NCI-H1694 treated with DMSO at 0.1 percent for 48 hours (cell line): ENCODE measurements at places on chromosomes 7 and 10.

GRCh38 chr10:97713826-97714400 is 383 bp downstream of the MARVELD1 start:
- DNase-seq, result no peak

DNA sequence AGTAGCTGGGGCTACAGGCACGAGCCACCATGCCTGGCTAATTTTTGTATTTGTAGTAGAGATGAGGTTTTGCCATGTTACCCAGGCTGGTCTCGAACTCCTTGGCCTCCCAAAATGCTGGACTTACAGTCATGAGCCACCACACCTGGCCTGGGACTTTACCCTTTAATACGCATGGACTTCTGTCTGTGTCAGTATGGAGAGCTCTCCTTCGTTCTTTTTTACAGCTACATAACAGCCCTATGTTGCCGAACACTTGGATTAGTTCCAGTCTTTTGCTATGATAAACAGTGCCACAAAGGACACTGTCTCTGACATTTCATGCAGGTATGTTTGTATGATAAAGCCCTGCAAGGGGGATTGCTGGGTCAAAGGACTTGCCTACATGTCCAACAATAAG is 10.9 kb upstream of the OAT start:
- DNase-seq, result no peak

DNA sequence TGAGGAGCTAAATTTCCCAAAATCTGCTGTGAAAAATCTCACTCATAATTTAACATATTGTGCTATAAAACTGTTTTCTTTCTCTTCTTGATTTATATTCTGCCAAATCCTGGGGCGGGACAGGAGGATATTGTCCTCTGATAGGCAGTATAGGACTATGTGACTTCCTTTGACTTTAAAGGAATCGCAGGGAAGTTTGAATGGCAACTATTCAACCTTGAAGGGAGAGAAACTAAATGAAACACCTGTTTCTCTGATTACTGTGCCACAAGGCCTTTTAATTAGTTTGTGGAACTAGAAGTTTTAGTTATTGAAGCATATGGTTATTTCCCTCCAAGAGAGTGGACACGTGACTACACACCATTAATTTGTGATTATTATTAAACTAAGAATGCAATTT is 607.4 kb downstream of the GATA3 start:
- DNase-seq, result no peak

DNA sequence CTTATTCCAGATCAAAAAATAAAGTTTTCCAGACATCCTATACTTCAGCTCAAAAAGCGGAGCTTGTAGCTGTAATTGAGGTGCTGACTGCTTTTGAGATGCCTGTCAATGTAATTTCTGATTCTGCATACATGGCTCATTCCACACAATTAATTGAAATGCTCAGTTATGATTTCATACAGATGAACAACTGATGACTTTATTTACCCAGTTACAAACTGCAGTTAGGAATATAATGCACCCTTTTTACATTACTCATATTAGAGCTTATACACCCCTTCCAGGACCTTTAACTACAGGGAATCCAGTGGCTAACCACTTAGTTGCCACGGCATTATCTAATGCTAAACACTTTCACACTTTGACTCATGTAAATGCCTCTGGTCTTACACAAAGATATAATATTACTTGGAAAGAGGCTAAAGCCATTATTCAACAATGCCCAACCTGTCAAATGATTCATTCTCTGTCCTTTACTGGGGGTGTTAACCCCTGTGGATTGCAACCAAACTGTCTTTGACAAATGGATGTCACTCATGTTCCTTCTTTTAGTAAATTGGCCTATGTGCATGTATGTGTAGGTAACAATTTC is 147.3 kb downstream of the ZNF33B start:
- DNase-seq, result no peak

GRCh38 chr10:95389176-95389575 is 98.4 kb upstream of the PDLIM1 start:
- no peak for DNase-seq

DNA sequence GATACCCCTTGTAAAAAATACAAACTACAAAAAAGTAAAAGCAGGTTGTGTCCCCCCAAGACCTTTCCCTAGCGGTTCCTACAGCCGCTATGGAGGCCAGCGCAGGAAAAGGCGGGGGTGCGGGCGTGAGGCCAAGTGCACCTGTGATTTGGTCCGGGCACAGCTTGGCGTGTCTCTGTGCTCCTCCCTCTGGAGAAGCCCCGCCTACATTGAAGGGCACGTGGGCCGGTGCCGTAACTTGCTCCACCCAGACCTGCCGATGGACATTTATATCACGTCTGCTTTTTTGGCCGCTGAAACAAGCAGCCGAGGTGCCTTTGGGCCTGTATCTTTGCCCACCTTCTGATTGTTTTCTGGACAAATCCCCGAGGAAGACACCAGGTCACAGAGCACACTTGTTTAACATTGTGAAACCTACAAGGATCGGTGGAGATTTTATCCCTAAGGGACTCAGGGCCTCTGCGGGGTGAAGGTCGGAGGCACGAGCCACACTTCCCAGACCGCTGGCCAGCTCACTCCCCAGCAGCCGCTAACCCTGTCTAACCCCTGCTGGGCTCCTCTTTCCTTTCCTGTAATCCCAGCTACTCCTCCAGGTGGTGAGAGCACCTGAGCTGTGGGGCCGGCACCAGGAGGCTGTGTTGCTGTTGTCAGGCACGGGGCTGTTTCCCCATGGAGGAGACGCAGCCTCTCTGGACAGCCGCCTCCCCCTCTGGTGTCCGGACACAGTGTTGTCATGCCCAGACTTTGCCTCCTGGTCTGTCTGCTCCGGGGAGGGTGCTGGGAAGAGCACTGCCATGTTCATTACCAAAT is 18.8 kb upstream of the INPP5A start:
- no peak for DNase-seq

GRCh38 chr10:109933984-109934565 is 10.8 kb upstream of the XPNPEP1 start:
- no peak for DNase-seq

DNA sequence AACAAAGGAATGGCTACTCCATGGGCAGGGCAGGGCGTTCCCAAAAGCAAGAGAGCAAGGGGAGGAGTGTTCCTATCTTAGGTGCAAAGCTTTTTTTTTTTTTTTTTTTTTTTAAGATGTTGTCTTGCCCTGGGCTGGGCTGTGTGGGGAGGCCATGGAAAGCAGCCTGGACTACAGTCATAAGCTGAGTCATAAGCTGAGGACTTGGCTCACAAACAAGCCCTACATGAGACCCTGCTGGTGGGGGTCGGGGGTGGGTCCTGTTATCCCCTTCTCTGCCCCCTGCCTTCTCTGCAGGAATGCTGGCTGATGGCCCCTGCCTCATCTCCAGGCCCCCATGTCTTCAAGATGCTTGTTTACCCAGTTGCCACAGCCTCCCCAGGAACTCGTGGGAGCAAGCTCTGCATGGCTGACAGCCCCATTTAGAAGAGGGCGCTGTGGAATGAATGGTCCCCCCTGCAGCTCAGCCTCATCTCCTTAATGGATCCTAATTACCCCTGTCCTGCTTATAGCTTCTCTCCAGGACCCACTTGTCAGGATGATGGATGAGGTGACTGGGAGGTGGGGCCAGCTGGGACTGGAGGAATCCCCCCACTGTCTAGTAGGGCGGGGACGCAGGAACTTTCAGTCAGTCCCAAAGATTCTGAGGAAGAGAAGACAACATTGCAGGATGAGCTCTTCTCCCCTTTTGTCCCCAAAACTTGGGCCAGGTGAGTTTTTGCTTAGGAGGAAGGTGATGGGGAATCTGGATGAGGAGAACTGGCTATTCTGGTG is 340.8 kb upstream of the PODXL start:
- no peak for DNase-seq

DNA sequence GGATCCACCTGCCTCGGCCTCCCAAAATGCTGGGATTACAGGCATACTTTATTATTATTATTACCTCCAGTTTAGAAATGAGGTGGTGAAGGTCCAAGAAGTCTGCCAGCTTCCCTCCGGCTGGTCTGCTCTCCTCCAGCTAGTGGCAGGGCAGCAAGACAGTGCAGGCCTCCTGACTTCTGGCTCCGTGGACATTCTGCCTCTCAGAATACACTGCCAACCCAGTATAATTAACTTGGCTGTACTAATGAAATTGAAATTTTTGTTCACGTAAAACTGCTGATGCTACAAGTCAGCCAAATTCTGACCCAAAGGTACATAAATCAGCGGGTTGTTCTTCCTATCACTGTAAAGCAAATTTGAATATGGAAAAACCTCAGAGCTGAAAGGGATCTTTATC is 7.6 kb upstream of the PDE1C start:
- no peak for DNase-seq

DNA sequence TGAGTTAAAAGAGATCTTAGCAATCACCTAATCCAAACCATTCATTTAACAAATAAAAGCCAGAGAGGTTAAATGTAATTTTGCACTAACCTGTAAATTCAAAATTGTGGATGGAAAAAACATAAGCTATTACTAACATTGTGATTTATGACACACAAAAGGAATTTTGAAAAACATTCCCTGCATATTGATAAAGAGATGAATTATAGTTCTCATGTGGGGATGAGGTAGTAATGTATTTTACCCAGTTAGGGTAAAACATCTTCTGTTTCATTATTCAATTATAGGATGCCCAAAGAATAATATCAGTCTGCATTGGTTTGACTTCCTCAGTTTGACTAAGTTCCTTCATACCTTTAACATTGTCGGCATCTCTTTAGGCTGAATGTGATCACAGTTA is 561.3 kb downstream of the PHTF2 start:
- no peak for DNase-seq

DNA sequence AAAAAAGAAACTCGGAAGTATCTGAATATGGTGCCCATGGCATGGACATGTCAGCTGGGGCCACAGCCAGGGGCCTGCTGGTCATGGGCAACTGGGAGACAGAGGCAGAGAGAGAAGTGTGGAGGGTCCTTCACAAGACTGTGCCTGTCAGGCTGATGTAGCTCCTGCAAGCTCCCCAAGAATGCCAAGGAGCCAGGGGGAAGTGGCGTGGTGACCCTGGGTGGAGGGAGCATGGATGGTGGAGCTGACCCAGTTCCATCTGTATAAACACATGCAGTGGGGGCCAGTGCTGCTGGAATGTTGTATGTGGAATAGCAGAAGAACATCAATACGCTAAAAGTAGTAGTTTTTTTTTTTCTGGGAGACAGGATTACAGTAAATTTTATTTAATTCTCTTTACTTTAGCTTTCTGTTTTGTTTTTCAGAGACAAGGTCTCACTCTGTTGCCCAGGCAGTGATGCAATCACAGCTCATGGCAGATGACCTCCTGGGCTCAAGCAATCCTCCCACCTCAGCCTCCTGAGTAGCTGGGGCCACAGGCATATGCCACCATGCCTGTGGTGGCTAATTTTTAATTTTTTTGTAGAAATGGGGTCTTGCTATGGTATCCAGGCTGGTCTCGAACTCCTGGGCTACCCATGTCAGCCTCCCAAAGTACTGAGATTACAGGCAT is 10.5 kb upstream of the ZMIZ2 start:
- no peak for DNase-seq

- no peak for DNase-seq
Observed at GRCh38 chr10:103149991-103150622, 43.0 kb downstream of the NT5C2 start.

DNA sequence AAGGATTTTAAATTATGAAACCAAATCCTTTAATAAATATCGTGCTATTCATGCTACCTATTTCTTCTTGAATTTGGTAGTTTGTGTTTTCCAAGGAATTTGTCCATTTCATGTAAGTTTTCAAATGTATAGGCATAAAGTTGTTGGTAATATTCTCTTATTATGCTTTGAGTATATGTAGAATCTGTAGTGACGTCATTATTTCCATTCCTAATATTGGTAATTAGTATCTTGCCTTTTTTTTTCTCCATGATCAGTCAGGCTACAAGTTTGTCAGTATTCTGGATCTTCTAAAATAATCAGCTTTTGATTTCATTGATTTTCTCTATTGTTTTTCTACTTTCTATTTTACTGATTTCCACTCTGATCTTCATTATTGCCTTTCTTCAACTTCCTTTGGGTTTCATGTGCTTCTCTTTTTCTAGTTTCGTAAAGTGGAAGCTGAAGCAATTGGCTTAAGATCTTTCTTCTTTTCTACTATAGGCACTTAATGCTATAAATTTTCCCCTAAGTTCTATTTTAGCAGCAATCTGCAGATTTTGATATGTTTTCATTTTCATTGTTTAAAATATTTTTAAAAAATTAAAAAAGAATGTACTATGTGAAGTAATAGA is 156.5 kb upstream of the HDAC9 start:
- no peak for DNase-seq

DNA sequence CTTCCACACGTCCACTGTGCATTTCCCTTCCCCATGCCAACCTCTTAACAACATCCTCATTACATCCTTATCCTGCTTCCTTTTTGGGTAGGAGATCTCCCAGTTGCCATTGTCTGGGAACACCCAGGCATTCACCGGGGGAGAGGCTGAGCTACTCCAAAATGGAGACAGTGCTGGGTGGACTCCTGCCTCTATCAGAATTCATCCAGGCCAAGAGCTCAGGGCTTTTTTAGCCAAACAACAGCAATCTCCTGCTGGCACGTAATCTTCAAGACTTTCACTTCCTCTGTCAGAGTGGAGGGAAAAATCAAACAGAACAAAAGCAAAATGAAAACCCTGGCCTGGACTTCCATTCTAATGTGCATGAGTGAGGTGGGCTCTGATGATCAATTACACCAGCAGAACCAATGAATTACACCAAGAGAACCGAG is 245.0 kb downstream of the PRPF18 start:
- DNase-seq, result no peak

DNA sequence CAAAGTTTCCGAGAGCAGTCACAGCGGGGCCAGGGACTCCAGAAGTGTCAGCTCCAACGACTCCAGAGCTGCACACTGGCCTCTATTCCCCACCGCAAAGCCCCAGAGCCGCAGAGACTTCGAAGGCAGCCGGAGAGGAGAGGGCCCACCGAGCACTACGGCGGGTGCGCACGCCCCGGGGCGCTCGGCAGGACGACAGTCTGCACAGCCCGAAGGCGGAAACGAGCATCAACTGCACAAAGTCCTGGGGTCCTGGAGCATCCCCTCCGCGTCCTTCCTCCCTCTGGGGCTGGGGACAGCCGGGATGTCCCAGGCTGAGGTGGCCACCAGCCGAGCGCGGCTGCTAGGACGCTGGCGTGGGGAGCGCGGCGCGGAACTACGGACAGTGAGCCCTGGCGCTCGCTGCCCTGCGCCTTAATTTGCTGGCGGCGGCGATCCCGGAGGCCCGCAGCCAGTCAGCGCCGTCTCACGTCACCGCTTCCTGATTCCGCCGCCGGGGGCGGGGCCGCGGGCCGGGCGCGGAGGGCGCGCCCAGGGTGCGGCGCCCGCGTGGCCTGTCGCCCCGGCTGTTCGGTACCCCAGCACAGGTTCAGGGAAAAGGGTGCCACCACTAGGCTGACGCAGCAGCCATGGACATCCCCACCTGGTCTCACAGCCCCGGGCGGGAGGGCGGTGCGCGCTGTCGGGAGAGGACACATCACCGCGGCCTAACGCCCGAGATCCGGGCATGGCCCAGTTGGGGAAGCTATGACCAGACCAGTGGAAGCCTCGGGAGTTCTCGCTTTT is at the start of gene TBX20:
TSS of gene TBX20 (minus strand) at position 391 of the 786 bp plus-strand sequence. CDS start 480 bp downstream, outside the sequence.
- DNase-seq, result no peak

GRCh38 chr7:122262246-122262645 is 42.3 kb downstream of the FEZF1 start:
- no peak for DNase-seq

- DNase-seq, result no peak
Observed at GRCh38 chr7:144527051-144527471, 123.6 kb upstream of the NOBOX start.
